Midbrain (tissue), 1 donor: ENCODE measurements at places on chromosomes 1 and 21.
A peak's percentile ranks its signal among the peaks of the same experiment; 100 is the strongest.

GRCh38 chr1:178702146-178702545 is 22.9 kb upstream of the RALGPS2 start:
- DNase-seq: no peak

- DNase-seq: no peak
Measured at GRCh38 chr1:239807361-239807760, 284.3 kb upstream of the FMN2 start.

DNA sequence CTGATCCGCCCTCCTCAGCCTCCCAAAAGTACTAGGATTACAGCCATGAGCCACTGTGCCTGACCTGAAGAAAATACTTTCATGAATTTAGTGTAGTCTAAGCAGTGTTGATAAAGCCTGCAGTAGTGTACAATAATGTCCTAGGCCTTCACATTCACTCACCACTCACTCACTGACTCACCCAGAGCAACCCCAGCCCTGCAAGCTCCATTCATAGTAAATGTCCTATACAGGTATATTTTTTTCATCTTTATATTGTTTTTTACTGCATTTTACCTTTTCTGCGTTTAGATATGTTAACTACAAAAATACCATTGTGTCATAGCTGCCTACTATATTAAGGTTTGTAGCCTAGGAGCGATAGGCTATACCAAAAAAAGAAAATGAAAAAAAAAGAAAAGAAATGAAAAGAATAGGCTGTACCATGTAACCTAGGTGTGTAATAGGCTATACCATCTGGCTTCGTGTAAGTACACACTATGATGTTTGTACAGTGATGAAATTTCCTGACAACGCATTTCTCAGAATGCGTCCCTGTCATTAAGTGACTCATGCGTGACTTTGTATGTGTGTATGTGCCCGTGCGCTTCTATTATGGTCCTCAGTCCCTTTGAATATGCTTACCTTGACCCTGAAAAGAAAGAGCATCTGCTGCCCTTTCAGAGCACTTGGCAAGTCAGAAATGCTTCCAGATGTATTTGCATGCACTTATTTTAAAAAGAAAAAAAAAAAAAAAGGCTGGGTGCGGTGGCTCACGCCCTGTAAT is 9.2 kb upstream of the SLAMF8 start:
- no peak for DNase-seq

DNA sequence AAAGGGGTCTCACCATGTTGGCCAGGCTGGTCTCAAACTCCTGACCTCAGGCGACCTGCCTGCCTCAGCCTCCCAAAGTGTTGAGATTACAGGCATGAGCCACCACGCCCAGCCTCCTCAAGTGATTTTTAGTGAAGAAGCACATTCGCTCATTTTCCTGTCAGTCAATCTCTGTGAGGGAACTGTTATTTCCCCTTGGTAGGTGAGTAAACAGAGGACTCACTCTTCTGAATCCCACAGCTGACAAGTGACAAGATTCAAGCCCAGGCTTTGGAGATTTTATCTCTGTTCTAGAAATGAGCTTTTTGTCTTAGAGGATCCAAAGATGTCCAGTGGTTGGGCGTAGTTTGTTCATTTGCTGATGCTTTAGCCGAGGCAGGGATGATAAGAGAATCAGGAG is 43.9 kb upstream of the TACSTD2 start:
- DNase-seq: no peak

DNA sequence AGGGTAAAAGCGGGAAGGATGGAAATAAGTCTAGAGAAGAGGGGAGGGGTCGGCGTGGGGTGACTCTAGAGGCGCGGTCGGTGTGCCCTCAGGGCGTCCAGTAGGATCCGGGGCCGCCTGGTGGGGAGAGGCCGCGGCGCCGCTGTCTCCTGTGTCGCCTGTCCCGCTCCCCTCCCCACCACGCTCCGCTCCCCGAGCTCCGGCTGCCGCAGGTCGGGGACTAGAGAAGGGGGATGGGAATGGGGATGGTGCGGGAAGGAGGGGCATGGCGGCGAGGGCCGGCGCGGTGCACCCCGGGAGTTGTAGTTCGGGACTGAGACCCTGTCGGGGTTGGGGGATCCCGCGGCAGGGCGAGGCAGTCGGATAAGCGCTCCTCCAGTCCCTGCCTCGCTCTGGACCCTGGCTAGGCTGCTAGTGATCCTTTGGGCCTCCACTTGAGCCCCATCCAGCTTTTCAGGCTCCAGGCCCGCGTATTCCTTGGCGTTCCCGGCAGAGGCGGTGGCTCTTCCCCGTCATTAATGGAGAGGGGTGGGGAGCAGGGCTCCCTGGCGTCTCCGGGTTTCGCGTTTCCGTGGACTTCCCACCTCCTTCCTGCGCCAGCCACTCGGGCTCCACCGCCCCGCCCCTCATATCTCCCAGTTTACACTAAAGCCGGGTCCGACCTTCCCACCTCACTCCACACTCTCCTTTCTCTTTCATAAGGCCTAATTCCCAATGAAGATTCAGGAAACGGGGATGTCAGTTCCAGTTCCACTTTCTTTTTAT is at the start of gene ENTREP3:
Gene ENTREP3, minus strand, starts transcription at position 241 of the 765 bp plus-strand sequence. CDS start 606 bp downstream, outside the sequence.
- peak; percentile 90 for DNase-seq

- no peak for DNase-seq
Measured at GRCh38 chr1:11485191-11485590, 6.2 kb downstream of the DISP3 start.

DNA sequence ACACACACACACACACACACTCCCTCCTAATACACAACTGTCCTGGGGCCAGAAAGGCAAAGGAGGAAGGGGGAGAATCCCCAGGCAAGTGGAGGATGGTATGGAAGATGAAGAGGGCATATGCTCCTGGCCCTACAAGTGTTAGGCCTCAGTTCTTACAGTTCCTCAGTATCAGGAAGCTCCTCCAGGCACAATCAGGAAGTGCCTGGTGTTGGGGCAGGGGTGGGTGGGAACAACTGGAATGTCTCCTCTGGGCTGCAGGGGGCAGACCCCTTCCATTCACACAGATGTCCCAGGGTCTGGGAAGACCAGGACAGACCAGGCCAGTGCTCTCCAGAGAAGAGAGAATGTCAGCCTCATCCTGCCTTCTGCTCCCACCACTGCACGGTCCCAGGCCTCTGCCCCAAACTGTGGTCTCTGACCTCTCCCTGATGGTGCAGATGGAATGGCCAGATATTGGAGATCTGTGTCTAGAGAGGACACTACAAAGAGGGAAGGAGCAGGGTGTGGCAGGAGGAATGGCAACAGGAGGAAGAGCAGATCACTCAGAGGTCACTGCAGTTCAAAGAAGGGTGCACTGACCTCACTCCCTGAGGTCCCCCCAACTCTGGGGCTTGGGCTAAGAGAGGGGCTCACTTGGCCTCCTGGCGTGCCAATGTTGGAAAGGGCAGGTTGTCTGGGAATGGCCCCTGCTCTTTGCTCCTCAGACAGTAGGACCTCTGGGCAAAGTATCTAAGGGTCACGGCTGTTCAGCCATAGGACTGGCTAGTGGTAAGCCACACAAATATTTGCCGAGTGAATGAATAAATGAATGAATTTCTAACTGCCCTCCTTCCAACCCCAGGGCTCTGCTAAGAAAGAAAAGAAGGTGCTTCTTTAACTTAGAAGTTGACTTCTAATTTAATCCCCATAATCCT is 2.5 kb upstream of the DENND2D start:
- DNase-seq: no peak

- DNase-seq: no peak
Measured at GRCh38 chr21:45289655-45290515, 2.2 kb upstream of the POFUT2 start.

DNA sequence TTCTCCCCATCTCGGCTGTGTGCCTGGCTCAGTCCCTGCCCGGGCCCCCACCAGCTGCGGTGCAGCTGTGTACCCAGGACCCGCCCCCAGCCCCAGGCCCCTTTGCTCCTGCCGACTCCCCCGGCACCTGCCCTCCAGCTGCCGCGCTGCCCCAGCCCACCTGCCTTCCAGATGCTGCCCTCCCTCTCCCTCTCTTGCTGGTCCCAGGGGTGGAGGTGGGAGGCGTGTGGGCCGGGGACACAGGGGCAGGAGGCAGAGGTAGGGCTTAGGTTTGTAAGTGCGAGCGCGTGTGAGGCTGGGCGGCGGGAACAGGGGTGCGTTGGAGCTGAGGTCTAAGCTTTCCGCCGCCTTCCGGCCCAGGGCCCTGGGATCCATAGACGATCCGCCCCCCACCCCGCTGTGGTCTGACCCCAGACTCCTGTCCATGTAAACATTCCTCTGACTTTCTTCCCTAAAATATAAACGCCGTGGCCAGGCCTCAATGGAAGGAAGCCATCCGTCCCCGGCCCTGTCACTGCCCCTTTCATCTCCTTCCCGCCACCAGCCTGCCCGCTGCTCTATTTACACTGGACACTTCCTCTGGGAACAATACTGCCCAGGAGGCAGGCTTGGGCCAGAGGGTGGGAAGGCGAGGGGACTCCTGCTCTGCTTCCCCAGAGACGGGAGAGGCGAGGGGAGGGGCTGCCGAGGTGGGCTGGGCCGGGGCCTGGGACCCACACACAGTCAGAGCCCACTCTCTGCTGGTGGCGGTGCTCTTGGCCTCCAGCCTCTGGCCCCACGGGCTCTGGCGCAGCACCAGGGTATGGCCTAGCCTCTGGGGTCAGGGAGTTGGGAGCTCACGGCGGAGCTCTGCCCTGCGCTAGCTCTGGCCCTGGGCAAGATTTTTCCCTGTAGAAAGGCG is 128.3 kb downstream of the CASZ1 start:
- DNase-seq: no peak

- no peak for DNase-seq
Measured at GRCh38 chr1:178275553-178275952, 181.6 kb downstream of the RASAL2 start.

- no peak for DNase-seq
Measured at GRCh38 chr1:12109901-12110300, 46.8 kb downstream of the TNFRSF8 start.
